ENCODE measurements at places on chromosomes 3 and 15. TPM values are rescaled to one million over a fixed set of nuclear protein-coding genes. Genes with fewer than 3 reads are reported as not detected.

DNA sequence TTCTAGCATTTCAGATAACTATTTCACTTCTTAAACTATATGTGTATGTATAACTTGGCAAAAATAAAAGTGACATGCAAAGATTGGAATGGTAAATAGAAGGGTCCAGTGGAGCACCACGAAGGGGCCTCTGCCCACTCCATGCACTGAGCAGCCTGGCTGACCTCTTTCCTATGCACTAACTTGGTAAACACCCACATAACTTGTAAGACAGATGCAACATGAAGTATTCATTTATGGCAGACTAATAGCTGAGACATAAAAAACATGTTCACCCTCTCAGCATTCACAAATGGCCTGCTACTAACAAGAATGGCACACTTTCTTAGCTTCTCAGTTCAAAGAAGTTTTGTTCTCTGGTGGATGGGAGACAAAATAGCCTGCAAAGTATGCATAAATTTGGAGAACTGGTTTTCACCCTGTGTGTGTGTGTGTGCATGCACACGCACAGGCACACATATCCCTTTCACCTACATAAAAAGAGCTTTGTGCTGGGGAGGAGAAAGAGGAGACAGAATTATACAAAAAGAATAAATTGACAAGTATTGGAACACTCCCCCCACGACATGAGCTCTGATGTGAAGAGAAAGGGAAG, 26.5 kb upstream of the RYK start:
- DNase-seq, result no peak

DNA sequence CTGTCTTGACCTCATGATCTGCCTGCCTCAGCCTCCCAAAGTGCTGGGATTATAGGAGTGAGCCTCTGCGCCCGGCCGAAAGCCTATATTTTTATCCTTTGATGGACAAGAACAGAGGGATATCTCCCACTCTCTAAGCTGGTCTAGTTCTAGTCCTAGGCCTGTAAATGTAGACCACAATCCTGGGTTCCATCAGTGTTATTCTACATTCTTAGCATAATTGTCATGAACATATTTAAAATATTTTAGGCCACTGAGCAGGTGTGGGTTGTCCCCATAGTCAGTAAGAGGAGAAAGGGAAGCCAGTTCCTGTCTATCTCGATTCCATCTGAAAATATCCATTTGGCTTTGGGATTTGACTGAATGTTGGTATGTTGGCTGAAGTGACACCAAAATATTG, 118.1 kb downstream of the EBLN2 start:
- DNase-seq, result no peak

DNA sequence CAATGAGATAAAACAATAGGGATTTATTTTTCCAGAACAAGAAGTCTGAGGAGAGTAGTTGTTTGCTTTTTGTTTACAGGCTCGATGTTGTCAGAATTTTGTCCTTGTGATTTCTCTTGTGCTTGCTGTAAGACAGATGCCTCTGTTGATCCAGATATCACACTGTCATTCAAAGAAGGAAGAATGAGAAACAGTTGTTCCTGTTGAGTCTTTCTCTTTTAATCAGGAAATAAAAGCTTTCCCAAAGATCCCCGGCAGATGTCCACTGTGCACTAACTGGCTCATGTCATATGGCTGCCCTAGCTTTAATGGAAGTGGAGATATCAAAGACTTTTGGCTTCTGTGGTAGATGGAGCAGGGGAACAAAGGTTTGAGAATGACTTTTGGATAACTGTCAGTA, 6.8 kb downstream of the SERPINI1 start:
- no peak for DNase-seq

GRCh38 chr3:11291808-11292207, 19.6 kb downstream of the ATG7 start:
- DNase-seq, result peak; percentile 84

DNA sequence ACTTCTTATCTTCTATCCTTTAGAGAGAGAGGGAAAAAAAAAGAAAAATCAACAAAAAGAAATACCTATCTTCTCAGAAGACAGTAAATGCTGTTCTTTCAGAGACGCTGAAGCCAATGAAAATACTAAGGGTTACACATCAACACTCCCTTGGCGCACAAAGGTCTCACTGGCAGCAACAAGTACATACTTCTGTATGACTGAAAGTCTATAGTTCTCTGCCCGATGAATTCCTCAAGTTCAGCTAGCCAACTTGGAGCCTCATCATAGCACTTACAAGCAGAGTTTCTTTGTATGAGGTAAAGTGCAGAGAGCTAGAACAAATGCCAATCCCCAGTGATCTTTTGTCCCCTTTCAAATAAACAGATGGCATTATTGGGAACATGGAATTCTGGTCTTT, 62.7 kb downstream of the CPNE4 start:
- DNase-seq, result no peak

- no peak for DNase-seq
Measured at GRCh38 chr15:44715142-44715796, 4.0 kb downstream of the B2M start.

GRCh38 chr3:20658491-20658890, 472.5 kb upstream of the SGO1 start:
- DNase-seq, result no peak

THBS1 gene
- total RNA-seq, result 128 TPM

GRCh38 chr15:100731267-100732152, 129.1 kb downstream of the ASB7 start:
- no peak for DNase-seq

UROC1 gene
- total RNA-seq, result not detected

- peak; percentile 93 for DNase-seq
Measured at GRCh38 chr15:95799286-95800200, 531.0 kb upstream of the NR2F2 start.

SLC9A9 gene
- total RNA-seq, result 1.8 TPM

MCF2L2 gene
- total RNA-seq, result not detected

DNA sequence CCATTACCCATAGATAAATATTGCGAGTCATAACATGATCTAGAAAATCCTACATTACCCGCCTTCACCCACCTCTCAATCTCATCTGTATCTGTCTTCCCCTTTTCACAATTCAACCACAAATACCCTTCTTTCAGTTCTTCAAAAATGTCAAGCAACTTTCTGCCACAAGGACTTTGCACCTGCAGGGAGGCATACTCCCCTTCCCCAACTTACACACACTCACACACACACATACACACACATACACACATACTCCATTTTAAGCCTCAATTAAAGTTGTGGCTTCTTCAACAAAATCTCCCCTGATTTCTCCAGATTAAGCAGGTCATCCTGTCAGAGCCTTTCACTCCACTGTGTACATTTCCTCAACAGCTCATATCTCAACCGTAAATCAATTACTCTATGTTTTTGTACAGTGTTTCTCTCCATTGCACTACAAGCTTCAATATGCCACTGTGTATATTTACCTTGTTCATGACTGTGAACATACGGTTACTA, 33.1 kb upstream of the CCDC50 start:
- DNase-seq, result no peak

- peak; percentile 75 for DNase-seq
Measured at GRCh38 chr3:71504250-71505036, 79.1 kb downstream of the FOXP1 start.

SUCNR1 gene
- not detected for total RNA-seq

- DNase-seq, result no peak
Measured at GRCh38 chr3:31960793-31961431, 20.1 kb downstream of the OSBPL10 start.

- no peak for DNase-seq
Measured at GRCh38 chr15:62343397-62343796, 178.3 kb upstream of the C2CD4B start.

DNA sequence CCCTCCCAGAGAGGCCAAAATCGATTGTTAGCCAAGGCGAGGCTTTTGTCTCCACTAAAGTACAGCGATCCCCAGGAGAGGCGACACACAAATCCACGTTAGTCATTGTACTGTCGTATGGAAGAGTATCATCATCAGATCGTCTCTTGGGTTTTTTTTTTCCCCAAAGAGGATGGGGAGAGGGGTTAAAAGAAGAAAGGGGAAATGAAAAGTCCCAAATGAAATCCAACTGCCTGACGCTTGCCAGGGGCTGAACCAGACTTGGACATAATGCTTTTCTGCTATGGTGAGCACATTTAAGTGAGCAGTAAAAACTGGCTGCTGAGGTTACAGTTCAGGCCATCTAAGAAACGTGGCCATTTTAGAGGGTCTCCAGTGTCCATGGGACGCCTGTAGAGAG, 37.9 kb upstream of the CTSH start:
- DNase-seq, result no peak

TIPIN gene
- total RNA-seq, result 30.0 TPM

DNA sequence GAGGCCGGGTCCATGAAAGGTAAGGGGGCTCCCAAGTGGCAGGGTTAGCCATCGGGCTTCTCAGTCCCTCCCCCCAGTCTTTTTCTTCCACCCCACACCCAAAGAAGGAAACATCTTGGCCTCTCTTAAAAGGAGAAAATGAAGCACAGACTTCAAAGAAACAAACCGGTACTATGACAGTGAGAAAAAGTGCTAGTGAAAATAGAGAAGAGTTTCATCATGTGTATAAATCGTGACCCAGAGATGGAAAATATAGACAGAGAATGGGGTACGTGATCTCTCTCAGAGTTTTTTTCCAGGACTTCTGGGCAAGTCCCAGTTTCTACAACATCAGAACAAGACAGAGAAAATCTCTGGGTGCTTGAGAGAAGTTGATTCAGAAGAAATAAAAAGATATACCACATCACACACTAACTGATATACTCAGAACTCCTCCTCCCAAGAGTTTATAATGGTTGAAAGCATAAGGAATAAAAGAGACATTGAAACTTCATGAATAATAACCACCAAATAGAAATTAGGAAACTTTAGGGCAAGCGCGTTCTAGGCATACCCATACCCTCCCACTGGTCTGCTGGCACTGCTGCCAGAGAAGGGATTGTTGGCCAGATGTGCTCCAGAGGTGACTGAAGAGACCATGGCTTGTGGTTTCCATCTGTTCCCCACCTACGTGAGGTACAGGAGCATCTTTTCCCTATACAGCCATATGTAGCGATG, 318.9 kb upstream of the CHRM5 start:
- DNase-seq, result no peak

DLL4 gene
- total RNA-seq, result 0.07 TPM

- DNase-seq, result no peak
Measured at GRCh38 chr15:62447742-62448141, 282.7 kb upstream of the C2CD4B start.

DNA sequence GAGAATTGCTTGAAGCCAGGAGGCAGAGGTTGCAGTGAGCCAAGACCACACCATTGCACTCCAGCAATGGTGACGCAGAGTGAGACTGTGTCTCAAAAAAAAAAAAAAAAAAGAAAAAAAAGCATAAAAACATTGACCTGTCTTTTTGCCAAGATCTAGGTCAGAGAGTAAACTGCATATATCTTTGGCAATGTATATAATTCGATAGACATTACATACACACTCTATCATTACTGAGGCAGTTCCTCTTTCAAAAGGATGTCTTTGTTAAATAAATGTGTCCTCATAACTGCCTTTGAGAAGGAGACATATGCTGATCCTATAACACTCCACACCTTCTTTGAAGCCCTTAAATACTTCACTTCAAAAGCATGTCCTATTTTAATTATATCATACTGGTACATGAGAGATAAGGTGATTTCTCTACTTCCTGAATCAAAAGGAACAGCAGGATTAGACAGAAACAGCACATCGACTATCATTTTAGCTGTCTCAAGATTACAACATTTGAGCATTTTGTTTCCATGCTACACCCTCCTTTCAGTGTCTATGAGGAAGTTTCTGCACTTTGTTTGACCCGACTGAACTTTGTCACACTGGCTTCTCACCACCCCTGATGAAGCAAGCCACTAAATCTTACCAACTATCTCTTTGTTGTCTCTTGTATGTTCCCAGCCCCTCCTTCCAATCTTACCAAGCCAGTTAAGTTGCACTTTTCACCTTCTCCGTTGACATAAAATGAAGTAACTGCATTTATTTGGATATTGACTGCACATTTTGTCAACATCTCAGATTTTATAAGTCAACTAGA, 335.8 kb downstream of the MECOM start:
- no peak for DNase-seq

DNA sequence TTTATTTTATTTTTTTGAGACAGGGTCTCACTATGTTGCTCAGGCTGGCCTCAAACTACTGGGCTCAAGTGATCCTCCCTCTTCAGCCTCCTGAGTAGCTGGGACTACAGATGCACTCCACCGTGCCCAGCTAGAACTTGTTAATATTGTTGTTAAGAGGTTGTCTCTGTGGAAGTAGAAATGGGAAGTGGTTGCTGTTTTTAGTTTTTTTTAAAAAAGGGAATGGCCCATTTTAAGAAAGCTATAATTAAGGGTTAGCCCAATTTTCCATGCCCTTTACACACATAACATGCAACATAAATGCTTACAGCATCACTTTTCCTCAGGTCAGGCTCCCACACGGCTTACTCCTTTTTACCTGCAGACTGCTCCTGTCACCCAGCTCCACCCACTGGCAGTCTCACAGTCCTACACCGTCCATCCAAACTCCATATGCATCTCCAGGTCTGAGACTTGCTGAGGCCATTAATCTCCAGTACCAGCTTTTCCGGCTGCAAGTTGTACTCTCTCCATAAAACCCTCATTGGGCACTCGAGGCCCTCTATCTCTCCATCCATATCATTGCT, 19.8 kb downstream of the MORC1 start:
- DNase-seq, result no peak

WWTR1 gene
- total RNA-seq, result 130 TPM

DNA sequence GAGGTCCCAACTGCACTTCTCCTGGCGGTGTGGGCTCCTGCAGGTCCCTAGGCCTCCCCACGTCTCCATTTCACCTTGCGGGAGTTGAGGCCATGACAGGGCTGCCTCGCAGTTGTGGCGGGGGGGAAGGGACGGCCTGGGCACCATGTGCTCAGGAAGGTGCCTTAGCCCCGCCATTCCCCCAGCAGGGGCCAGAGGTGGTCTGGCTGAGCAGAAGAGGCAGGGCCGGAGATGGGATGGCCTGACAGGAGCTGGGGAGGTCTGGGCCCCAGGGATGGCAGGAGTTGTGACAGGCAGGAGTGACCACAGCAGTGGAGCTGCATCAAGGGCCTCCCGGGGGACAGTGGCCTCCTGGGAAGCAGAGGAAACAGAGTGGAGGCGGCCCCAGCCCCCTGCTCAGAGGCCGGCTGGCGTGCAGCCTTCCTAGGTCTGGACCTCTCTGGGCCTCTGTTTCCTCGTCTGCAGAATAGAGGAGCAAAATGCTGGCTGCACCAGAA, 18.7 kb upstream of the KLF15 start:
- DNase-seq, result no peak

- DNase-seq, result no peak
Measured at GRCh38 chr15:68325726-68326125, 48.2 kb downstream of the FEM1B start.

C2CD4B gene
- total RNA-seq, result not detected

NUDT16 gene
- 9.2 TPM for total RNA-seq

GRCh38 chr3:42276141-42277132, 10.5 kb upstream of the CCK start:
- DNase-seq, result no peak

DNA sequence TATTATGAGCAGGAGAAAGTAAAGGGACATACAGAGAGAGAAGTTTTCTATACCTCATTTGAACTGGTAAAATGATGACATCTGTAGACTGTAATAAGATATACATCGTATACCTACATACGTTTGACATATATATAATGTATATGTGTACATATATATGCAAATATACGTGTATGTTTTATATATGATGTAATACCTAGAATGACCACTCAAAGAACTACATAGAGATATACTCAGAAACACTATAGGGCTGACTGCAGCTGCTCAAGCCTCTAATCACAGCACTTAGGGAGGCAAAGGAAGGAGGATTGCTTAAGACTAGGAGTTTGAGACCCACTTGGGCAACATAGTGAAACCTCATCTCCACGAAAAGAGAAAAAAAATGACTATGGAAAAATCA, 48.5 kb upstream of the MCTP2 start:
- no peak for DNase-seq

Data from Caki2 (cell line).